Osteocyte (in vitro differentiated cells): ENCODE measurements at places on chromosomes 16 and 17. TPM values are rescaled to one million over a fixed set of nuclear protein-coding genes. Genes with fewer than 3 reads are reported as not detected.

- H3K27me3 ChIP-seq: no peaks in the 10 kb centered on the region
- peaks cover 26% of the 10 kb centered on the region for H3K4me1 ChIP-seq
- no peak overlapping the region for H3K4me3 ChIP-seq
- no peak for DNase-seq
- no peak overlapping the region for H3K27ac ChIP-seq
- H3K36me3 ChIP-seq: peaks cover 4% of the 10 kb centered on the region
Observed at GRCh38 chr16:84607694-84608093, 10.2 kb downstream of the COTL1 start.

The TP53 gene
- total RNA-seq: 98.7 and 99.5 TPM in 2 replicates

DNA sequence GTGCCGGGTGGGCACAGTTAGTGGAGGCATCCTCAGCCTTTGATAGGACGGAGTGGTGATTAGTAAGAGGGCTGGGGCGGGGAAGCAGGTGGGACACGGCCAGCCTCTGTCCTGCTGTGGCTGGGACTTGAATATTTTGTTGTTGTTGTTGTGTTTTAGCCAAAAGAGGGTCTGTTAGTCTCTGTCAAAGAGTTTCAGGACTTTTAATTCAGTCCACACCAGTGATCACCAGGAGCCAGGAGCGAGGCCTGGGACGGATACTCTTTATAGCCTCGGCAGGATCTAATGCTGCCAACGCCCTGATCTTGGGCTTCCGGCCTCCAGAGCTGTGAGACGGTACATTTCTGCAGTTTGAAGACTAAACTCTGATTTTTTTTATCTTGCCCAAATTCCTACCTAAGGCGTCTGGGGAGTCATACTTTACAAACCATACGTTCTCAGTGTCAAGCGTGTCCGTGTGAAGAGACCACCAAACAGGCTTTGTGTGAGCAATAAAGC is 2.9 kb upstream of the RNF213 start:
- peaks cover 35% of the 10 kb centered on the region for H3K4me1 ChIP-seq
- H3K27me3 ChIP-seq: no peaks in the 10 kb centered on the region
- H3K4me3 ChIP-seq: no peak overlapping the region
- no peak for DNase-seq

DNA sequence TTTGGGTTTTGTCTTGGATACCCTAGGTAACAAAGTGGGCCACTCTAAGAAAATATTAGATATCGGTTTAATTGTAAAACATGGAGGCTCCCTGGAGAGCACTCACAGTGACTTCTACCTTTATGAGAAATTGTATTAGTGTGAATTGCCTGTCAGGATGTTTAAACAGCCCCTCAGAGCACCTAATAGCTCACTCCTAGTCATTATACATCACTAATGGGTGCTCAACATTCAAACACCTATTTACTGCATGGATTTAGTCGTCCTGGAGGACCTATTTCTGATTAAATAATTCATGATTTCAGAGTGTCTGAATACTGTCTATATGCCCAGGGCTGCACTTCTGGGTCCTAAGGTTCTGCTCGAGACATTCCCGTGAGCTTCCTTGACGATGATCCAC is 430.2 kb upstream of the EEF2KMT start:
- no peak for DNase-seq
- no peaks in the 10 kb centered on the region for H3K4me1 ChIP-seq
- H3K27ac ChIP-seq: no peak overlapping the region
- H3K36me3 ChIP-seq: no peaks in the 10 kb centered on the region
- no peaks in the 10 kb centered on the region for H3K27me3 ChIP-seq
- H3K4me3 ChIP-seq: no peak overlapping the region

DNA sequence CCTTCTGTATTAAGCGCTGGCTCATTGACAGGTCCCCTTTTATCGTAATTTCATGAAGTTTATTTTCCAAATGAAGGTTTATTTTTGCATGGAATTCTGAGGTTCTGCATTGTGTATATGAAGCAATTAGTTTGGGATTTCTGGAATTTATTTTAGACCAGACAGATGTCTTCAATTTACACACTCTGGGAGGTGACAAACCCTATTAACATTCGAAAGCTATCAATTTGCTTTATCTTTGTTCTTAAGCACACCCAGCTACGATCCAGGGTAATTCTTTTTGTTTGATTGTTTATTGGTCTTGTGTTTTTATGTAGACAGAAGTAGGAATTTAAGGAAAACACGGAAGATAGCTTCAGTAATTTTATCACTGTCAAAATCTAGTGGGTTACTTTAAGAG is 264.6 kb downstream of the HS3ST3A1 start:
- no peak overlapping the region for H3K4me3 ChIP-seq
- DNase-seq: no peak
- peaks cover 9% of the 10 kb centered on the region for H3K4me1 ChIP-seq
- H3K27ac ChIP-seq: no peak overlapping the region
- no peaks in the 10 kb centered on the region for H3K36me3 ChIP-seq

DNA sequence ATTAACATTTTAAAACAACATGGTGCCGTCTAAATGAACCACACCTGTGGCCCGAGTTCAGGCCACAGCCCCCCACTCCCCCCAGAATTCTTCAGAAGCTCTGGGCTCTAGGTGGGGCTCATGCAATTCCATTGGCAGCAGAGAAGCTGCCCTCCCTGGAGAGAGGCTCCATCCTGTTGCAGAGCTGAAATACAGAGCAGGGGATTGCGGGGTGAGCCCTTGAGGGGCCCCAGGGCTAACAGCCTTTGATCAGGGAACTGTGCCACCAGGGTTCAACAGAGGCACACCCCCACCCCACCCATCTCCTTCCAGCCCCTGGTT is 69.3 kb downstream of the ABR start:
- H3K4me3 ChIP-seq: peak overlapping the region; percentile 66
- peak overlapping the region; percentile 99 for H3K27ac ChIP-seq
- H3K4me1 ChIP-seq: peaks cover 60% of the 10 kb centered on the region
- no peaks in the 10 kb centered on the region for H3K27me3 ChIP-seq
- DNase-seq: no peak

DNA sequence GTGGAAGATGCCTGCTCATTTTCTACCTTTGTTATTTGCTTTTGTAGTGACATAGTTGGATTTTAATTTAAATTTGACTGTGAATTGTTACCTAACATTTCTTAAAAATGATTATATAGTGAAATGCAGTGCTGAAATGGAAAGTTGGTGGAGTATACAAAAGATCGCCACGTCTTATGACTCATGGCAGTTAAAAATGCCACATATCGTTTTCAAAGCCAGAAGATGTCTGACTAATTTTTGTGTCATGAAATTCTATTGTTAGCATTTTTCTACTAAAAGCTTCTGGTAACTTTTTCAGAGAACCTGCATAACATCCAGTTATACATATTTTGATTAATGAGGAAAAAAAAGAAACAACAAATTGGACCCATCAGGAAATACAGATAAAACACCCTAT is 20.6 kb downstream of the MAP2K4 start:
- no peak for DNase-seq
- peaks cover 2% of the 10 kb centered on the region for H3K36me3 ChIP-seq
- H3K27me3 ChIP-seq: no peaks in the 10 kb centered on the region

The TEKT5 gene
- total RNA-seq: 0.50 TPM in 1 of 2 replicates, not detected in the other

GRCh38 chr16:69600202-69600601 is 34.4 kb downstream of the NFAT5 start:
- no peaks in the 10 kb centered on the region for H3K36me3 ChIP-seq
- no peaks in the 10 kb centered on the region for H3K27me3 ChIP-seq
- peak overlapping the region; percentile 20 for H3K27ac ChIP-seq
- DNase-seq: no peak

DNA sequence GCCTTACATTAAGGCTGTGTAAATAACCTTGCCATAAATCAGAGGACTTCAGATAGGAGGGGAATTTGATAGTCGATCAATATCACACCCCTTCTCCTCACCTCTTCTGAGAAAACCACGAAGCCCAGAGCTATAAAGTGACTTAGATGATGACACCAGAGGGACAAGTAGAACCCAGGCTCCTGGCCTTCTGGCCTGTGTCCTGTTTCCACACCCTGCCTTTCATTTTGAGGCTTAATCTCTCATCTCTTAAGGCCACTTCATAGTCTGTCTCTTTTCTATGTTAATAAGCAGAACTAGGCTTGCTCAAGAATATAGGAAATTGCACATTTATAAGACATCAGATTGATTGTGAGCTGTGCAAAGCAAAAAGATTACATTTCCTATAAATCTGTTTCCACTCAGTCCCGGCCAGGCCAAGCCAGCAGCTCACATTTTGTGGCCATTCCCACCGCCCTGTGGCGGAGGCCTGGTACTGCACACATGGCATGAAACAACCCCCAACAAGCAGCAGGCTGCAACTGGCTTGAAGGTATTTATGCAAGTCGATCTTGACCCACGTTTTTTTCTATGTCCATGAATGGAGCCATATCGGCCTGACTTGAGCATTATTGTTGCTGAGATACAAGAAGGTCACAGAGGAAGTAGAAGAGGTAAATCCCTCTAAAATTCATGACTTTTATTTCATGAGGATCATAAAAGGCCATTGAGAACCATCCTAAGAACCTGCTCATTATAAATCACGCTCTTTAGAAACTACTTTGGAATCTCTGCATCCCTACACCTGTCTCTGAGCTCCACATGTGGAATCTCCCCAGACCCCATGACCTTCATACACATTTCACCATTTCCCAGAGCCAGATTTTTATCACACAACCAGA is 93.7 kb downstream of the PMP22 start:
- H3K27me3 ChIP-seq: peaks cover 2% of the 10 kb centered on the region
- DNase-seq: peak; percentile 93
- H3K4me3 ChIP-seq: no peak overlapping the region
- no peak overlapping the region for H3K27ac ChIP-seq

GRCh38 chr16:56684926-56685590 is 2.8 kb downstream of the MT1X start:
- no peak overlapping the region for H3K4me3 ChIP-seq
- peaks cover 8% of the 10 kb centered on the region for H3K36me3 ChIP-seq
- peaks cover 38% of the 10 kb centered on the region for H3K4me1 ChIP-seq
- no peaks in the 10 kb centered on the region for H3K27me3 ChIP-seq

- no peak overlapping the region for H3K27ac ChIP-seq
- H3K4me3 ChIP-seq: no peak overlapping the region
- H3K4me1 ChIP-seq: peaks cover 21% of the 10 kb centered on the region
- no peaks in the 10 kb centered on the region for H3K36me3 ChIP-seq
- DNase-seq: no peak
Observed at GRCh38 chr17:7654832-7655540, 4.3 kb downstream of the ATP1B2 start.

DNA sequence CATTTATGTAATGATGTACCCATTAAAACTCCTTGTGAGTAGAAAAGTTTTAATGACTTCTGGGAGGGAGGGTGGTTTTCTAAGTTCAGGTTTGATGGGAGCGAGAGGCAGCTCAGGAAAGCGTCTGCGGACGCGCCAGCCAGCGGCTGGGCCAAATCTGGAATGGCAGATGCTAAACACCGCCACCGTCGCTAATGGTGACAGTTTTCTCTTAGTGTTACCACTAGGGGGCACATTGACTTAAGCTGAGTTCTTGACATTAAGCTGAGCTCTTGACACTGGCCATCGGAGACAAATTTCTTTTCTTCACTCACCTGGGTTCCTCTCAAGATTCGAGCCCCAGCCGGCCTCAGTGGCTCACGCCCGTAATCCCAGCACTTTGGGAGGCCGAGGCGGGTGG is 6.7 kb downstream of the TRPV1 start:
- no peaks in the 10 kb centered on the region for H3K27me3 ChIP-seq
- H3K36me3 ChIP-seq: peaks cover 4% of the 10 kb centered on the region
- H3K4me1 ChIP-seq: no peaks in the 10 kb centered on the region
- DNase-seq: no peak
- H3K4me3 ChIP-seq: no peak overlapping the region

The TRIM72 gene
- not detected in 2 replicates for total RNA-seq

DNA sequence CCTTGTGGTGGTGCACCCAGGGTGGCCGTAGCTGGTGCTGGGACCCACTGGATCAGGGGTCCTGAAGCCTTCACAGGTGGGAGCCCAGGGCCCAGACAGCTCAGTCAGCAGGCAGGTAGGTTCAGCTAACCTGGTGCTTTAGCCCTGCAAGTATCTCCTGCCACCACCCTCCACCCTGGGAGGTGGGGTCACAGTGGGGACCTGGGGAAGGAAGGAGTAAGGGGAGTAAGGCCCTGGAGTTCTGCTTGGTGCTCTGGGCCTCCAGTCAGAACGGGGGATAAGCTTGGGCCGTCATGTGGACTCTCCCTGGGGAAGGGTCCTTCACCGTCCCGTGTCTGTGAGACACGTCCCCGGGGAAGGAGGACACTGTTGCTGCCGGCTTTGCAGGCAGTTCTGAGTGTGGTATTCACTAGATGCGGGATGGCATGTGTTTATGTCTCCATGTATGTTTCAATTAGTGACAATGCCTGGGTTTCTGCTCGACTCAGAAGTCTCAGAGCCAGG is 20.7 kb downstream of the SGSM2 start:
- H3K27me3 ChIP-seq: no peaks in the 10 kb centered on the region
- H3K36me3 ChIP-seq: peaks cover 10% of the 10 kb centered on the region
- H3K27ac ChIP-seq: no peak overlapping the region
- no peak for DNase-seq
- no peak overlapping the region for H3K4me3 ChIP-seq

The TNFRSF13B gene
- total RNA-seq: not detected in 2 replicates

The SOX8 gene
- total RNA-seq: 0.27 and 0.31 TPM in 2 replicates

DNA sequence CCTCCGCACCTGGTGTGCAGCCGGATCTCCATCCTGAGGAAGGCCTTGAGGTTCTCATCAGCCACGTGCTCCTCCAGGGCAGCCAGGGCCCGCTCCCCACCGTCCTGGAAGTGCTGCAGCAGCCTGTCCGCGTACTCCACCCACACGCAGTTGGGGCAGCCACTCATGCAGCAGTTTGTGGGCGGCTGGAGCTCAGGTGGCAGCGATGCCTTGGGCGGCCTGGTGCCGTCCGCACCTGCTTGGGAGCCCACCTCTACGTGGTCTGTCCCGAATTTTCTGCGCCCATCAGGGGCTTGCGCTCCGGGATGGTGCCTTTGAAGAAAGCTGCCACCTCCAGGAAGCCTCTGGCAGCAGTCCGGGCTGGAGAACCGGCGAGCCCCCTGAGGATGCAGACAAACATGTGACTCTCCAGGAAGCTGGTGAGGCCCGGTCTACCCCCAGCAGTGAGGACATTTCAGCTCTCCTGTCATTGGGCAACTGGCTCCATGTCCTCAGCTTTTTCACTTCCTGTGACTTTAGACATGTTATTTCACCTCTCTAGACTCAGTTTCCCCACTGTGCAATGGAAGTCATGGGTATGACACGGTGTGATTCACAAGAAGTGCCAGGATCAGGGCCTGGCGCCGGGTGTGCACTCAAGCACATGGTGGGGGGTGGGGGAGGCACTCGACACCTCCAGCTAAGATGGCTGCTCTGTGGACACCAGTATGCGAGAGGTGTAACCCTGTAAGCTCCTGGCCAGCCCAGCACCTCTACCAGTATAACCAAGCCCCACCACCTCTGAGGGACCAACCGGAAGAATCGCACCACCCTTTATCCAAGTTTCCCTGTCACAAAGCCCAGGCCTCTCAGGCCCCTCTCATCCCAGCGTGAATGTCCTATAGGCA is 957 bp downstream of the OXLD1 start:
- H3K4me1 ChIP-seq: peaks cover 17% of the 10 kb centered on the region
- H3K4me3 ChIP-seq: peak overlapping the region; percentile 93
- peaks cover 7% of the 10 kb centered on the region for H3K36me3 ChIP-seq
- peak overlapping the region; percentile 91 for H3K27ac ChIP-seq
- no peaks in the 10 kb centered on the region for H3K27me3 ChIP-seq

GRCh38 chr16:88499836-88500251 is 46.8 kb downstream of the ZFPM1 start:
- DNase-seq: no peak
- H3K4me3 ChIP-seq: no peak overlapping the region
- peaks cover 2% of the 10 kb centered on the region for H3K4me1 ChIP-seq
- no peaks in the 10 kb centered on the region for H3K36me3 ChIP-seq
